Activated T-helper 1 cell treated with Interleukin-2 at 50 U/mL for 16 hours (primary cell): ENCODE measurements at places on chromosomes 7 and 10.
A peak's percentile ranks its signal among the peaks of the same experiment; 100 is the strongest.

DNA sequence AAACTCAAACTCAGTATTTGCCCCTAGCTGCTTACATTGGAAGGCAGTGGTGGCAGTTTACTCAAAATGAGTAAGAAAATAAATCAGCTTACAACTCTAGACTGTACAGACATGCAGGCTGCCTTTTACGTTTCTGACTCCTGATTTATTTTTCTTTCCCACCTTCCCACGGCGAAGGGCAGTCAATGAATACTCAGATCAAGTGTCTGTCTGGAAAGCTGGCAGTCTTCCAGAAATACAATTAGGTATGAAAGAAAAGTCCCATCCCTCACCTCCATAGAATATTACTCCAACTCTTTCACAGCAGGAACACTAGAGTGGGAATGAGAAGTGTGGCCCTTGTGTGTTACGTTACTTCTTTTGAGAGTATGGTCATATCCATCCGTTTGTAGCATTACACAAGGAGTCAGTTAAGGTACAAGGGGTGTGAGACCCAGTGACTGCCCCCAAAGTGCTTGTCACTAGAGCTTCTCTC lies 1.3 kb upstream of the PAPSS2 start:
- DNase-seq = no peak

GRCh38 chr10:61841338-61841875 lies 60.1 kb upstream of the ARID5B start:
- DNase-seq = no peak

- no peak for DNase-seq
Observed at GRCh38 chr7:104962781-104963180, 51.2 kb upstream of the KMT2E start.

DNA sequence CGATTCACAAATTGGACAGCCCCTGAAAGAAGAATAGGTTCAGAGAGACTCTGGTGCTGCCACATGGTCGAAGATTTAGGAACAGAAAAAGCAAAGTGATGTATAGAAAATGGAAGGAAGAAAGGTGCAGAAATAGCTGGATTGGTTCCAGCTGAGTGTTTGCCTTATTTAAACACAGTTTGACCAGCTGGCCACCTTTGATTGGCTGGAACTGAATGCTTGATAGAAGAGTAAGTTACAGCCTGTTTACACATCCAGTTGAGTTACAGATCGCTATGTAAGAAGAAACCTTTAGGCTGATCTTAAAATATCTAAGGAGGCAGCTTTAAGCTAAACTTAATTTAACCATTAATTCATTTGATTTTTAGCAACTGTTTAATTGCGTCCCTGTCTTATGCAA lies 40.3 kb upstream of the KAT6B start:
- DNase-seq = no peak

DNA sequence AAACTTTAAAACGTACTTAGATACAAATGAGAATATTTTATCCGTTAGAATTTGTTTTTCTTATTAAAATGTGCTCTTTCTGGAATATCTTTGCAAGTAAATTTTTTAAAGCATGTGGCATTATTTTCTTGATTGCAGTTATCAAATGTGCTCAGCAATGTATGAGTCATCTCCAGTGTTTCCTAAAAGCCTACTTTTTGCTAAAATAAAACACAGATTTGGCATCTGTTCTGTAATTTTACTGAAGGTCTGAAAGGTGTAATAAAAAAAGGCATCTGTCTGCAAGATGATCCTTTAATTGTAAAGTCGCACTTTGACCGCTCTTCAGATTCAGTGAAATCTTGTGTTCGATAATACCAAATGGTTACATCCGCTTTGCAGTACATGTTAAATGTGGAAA lies 3.4 kb downstream of the GNAT3 start:
- no peak for DNase-seq

GRCh38 chr7:154916381-154916780 lies 86.5 kb downstream of the PAXIP1 start:
- DNase-seq = no peak

DNA sequence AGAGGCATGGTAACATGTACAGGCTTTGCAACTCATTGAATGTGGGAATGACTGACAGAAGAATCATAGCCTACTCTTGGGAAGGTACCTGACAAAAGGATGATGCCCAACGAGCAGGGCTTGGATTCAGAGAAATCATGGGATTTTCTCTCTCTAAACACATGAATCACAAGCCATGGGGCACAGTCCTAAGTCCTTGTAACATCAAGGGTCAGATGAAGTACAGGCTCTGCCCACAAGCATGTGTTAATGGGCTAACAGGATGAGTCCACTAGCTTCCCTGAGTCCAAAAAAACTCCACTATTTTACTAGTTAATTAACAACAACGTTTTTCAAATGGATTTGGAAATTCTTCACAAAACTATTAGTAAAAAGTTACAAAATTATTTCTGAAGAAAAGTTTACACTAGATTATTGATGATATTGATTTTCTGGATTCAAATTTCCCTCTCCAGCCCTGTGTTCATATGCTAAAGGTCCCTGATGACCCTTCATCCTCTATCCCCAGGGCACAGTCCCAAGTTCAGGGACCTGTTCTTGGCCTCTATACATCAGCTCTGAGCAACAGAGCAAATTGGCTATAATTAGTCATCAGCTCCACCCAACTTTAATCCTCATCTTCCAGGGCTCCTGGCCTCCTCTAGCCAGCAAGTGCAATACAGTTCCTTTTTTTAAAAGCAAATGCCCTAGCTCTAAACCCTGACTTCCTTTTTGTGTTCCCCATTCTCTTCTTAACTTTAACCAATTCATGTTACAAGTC lies 99.8 kb downstream of the GSAP start:
- no peak for DNase-seq

- no peak for DNase-seq
Observed at GRCh38 chr10:48227213-48227612, 47.3 kb downstream of the FRMPD2 start.

DNA sequence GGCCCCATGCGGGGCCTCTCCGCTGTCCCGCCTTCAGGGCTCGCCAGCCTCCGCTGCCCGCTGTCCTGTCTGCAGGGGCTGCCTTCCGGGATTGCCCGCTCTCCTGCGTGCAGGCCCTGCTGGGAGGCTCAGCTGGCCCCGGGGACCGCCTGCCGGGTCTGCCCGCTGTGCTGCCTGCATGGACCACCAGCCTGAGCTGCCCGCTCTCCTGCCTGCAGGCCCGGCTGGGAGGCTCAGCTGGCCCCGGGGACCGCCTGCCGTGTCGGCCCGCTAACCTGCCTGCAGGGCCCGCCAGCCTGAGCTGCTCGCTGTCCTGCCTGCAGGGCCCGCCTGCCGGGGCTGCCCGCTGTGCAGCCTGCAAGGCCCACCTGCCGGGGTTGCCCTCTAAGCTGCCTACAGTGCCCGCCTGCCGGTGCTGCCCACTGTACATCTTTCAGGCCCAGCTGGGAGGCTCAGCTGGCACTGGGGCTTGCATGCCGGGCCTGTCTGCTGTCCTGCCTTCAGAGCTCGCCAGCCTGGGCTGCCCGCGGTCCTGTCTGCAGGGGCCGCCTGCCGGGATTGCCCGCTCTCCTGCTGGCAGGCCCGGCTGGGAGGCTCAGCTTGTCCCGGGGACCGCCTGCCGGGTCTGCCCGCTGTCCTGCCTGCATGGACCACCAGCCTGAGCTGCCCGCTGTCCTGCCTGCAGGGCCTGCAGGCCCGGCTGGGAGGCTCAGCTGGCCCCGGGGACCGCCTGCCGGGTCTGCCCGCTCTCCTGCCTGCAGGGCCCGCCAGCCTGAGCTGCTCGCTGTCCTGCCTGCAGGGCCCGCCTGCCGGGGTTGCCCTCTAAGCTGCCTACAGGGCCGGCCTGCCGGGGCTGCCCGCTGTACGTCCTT lies 165.1 kb downstream of the GLRX3 start:
- DNase-seq = peak; percentile 16

- no peak for DNase-seq
Observed at GRCh38 chr7:9240001-9240400, 806.6 kb downstream of the NXPH1 start.

DNA sequence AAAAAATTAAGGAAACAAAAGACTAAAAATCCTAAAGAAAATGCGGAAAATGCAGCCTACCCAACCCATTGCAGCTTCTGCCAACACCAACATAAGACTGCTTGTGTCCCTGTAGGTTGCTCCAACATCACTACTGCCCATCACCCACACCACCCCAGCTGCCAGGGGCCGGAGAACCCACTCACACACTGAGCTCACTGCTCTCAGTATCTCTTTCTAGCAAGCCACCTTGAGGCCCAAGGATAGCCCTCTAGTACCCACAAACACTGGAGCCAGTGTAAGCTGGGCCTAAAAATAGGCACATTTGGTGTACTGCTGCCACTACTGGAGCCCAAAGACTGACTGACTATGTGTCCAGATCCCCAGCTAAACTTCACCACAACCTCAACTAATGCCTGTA lies 67.3 kb downstream of the MEST start:
- DNase-seq = no peak

DNA sequence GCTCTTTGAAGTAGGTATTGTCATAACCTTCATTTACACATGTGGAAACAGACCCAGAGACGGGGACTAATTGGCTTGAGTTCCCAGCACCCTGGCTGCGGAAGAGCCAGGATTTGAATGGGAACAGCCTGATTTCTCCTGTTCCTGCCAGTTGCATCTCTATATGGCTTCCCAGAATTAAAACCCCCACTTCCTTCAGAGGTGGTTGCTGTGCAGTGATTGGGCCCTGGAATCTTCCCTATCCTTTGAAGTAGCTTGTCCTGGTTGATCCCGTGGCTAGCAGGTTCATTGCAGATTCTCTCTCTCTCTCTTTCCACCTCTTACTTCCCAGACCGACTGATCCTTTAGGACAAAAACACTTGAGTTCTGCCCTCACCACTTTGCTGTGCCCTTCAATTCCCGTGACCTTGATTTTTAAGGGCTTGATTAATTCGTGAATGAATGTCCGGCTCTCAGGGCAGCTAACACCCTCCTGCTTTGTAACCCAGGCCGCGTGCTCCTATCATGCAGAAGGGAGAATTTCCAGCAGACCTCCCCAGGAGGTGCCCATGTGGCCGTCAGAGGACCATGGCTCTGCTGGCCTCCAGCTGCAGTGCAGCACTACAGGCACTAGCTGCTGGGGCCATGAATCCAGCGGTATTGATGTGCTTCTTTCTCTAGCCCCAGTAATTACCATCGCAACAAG lies 120.6 kb upstream of the AGK start:
- no peak for DNase-seq

DNA sequence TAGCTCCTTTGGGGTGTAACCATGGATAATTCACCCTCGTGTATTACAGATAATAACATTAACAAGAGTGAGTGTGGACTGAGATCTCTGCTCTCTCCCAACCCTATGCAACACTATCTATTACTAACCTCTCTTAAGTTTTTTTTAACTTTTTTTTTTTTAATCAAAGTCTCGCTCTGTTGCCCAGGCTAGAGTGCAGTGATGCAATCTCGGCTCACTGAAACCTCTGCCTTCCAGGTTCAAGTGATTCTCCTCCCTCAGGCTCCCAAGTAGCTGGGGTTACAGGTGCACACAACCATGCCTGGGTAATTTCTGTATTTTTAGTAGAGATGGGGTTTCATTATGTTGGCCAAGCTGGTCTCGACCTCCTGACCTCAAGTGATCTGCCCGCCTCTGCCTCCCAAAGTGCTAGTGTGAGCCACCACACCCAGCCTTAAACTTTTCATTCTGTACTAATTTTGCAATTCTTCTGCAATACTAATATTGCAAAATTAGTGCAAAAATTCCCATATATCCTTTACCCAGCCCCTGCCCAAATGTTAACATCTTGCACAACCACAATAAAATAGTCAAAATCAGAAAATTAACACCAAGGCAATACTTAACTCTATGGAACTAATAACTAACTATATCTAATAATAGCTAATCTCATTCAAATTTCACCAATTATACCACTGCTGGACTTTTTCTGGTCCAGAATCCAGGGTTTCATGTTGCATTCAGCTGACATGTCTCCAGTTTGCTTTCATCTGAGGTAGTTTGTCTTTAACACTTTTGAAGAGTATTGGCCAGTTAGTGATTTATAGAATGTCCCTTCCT lies 66.5 kb upstream of the TCF7L2 start:
- no peak for DNase-seq

GRCh38 chr10:43772171-43772570 lies 123.5 kb upstream of the ZNF32 start:
- no peak for DNase-seq

- no peak for DNase-seq
Observed at GRCh38 chr7:77714195-77714594, 17.9 kb downstream of the RSBN1L start.

GRCh38 chr10:58555930-58556311 lies 43.2 kb downstream of the BICC1 start:
- DNase-seq = no peak

DNA sequence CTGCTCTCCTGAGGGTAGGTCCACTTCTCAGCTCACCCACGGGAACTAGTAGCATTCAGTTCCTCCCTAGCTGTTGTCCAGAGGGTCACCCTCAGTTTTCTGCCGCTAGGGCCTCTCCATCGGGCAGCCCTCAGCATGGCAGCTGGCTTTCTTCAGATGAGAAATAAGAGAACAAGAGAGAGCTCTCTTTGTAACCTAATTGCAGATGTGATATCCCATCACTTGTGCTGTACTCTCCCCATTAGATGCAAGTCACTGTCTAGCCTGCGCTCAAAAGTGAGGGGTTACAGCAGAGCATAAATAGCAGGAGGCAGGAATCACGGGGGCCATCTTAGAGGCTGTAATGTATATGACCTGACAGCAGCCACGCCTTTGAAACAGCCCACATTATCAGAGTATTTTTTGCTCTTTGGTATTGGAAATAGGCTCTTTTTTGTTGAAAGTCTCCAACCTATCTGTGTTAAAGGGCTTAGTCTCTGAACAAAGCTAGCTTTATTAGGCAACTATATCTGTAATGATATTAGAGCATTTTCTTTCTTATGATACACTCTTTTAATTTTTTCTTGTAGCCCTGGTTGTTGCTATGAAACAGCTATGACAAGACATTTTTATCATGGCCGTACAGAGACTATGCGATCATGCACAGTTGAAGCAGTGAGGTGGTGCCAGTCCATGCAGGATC lies 45.7 kb downstream of the CROT start:
- no peak for DNase-seq

DNA sequence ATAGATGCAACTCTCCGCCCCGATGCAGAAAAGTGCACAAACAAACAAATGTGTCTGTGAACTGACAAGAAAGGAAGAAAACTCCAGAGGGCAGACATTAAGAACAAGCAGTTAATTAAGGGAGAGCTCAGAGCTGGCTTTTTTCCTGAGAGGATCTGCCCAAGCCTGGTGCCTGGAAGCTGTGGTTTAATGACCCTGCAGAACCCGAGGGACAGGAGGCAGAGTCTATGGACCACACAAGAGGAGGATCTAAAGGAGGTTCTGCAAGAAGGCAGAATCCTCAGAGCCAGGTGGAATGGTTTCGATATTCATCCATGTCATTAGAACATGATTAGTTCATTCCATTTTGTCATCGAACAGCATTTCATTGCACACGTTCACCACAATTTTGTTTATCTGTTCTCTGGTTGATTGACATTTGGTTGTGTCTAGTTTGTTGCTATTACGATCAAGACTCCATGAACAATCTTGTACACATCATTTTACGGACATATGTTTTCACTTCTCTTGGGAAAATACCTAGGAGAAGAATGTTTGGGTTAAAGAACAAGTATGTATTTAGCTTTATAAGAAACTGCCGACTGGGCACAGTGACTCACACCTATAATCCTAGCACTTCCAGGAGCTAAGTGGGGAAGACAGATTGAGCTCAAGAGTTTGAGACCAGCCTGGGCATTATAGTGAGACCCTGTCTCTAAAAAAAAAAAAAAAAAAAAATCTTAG lies 560.2 kb downstream of the CALN1 start:
- no peak for DNase-seq
